ENCODE measurements at places on chromosomes 5 and 9.

GRCh38 chr9:101586651-101587050 lies 8.1 kb downstream of the PPP3R2 start:
- no peak for DNase-seq

DNA sequence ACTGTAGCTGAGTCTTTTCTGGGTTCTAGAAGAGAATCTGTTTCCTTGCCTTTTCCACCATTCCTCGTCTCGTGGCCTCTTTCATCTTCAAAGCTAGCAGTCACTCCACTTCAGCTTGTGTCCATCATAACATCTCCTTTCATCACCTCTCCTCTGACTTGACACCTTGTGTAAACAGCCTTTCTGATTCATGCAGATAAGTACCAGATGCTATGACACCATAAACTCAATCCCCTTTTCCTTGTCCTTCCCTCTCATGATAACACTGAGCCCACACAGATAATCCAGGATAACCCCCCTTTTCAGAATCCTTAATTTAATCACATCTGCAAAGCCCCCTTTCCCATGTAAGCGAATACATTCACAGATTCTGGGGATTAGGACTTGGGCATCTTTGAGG lies 95.5 kb downstream of the SNX24 start:
- DNase-seq: no peak

- no peak for DNase-seq
Measured at GRCh38 chr9:113712053-113712452, 164.1 kb upstream of the ZNF618 start.

- DNase-seq: no peak
Measured at GRCh38 chr9:33236571-33236970, 3.4 kb upstream of the SPINK4 start.

DNA sequence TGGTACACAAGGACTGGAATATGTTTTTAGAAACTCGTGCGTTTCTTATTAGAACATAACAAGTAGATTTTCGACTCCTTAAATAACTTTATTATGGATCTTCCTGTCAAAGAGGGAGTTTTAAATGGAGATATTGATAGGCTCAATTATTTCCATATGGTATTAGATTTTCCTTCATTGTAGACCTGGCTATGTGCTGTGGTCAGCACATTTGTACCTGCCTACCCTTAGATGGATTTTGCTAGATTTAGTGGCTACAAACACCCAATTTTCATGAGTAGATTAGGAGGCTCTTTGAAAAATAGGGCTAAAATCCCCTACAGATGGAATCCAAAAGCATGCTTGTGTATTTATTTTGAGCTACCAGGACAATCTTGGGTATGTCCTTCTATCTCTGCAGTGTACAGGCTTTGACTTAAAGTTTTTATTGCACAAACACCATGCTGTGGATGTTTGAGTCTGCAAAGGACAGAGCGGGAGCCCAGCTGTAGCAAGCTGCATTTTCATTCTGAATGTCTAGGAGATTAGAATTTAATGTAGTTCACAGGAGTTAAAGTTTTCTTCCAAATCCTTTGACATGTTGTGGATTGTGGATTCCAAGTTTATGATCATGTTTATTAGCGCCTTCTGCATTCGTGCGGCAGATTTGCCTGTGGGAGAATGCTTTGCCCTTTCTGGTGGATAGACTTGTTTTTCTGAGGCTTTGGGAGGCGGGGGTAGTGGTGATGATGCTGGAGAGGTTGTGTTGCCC lies 41.6 kb downstream of the GADD45G start:
- DNase-seq: no peak

DNA sequence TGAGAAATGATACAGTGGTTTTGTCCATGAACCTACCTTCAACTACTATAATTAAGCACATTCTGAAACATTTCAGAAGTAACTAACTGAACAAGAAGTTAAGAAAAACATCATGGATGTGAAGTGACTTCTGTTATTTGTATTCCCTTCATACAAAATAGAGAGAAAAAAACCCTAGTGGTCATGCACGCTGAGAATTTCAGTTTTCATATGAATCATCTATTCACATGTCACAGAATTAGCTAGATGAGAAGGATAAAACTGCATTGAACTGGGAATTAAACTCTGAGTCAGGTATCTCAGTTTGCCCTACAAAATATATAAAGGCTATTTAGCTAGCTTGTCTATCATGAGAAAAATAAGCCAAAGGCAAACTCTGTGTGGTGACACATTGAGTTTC lies 451.8 kb upstream of the FTMT start:
- no peak for DNase-seq

DNA sequence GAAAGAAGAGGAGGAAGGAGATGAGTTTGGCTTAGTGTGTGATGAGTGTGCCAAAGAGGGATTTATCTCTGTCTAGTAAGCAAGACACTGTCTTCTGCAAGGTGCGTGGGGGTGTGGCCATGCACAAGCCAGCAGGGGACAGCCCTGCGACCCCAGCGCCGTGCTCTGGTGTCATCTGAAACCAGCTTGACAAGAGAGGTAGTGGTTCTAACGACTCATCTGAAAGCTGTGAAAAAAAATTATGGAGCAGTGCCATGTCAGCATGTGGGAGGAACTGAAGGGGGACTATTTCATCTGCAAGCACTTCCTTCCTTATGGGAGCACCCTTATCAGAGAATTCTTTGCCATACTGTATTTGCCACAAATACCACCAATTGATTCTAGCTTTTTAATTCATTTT lies 398.6 kb downstream of the PSAT1 start:
- DNase-seq: no peak

DNA sequence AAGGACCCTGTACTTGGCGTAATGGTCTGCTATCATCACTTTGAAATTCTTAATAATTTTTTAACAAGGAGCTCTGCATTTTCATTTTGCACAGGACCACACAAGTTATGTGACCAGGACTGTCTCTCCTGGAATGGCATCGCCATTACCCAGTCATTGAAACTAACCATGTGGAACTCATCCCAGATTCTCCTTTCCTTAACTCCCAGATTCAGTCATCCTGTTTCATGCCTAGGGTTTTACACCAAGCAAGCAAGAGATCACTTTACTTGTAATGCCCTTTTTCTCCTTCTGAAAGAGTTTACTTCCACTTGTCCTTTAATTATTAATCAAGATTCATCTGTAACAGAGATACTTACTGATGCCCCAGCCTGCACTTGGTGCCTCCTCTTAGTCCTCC lies 12.0 kb downstream of the FRMD3 start:
- DNase-seq: no peak

DNA sequence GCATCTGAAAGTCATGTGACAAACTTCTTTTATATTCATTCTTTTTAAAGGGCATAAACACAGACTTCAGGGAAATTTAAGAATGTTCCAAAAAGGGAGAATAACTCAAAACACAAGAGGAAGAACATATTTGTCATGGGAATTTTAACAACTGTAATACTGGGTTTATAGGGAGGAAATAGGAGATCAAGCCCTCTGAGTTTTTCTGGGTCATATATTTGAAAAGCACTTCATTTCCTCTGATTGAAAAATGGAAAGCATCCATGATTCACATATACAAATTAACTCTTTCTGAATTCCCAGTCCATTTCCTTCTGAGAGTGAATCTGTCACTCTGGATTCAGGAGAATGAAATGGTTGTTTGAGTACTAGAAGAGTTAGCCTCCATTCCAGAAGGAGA lies 26.8 kb downstream of the LURAP1L start:
- DNase-seq: no peak

DNA sequence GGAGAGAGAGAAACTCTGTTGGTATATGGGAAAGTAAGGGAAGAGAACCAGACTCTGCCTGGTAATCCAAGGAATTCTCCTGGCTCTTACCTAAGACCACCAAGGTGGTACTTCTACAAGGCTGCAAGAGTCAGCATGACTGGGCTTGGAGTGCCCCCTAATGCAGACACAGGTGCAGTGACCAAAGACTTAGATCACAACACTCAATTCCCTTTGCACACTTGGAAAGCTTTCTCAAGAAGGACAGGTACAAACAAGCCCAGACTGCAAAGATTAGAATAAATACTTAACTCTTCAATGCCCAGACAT lies 25.2 kb downstream of the UGT3A2 start:
- DNase-seq: no peak

DNA sequence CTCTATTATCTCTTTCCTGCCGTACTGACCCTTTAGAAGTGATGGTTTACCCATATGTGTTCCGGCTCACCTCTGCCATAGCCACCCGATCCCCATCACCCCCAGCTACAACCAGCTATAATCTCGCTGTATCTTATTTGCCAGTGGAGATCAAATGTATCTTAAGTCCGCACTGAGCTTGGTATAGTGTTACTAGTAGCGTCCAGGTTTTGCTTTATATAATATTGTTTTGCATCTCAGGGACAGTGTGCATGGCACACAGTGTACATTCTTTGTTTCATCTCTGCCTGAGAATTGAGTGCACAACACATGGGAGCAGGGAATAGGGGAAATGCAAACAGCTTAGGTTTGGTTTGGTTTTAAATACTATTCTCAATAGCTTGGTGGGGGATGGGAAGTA lies 135.8 kb upstream of the SNX2 start:
- DNase-seq: no peak

GRCh38 chr5:36507332-36507952 lies 99.0 kb upstream of the SLC1A3 start:
- no peak for DNase-seq

- DNase-seq: no peak
Measured at GRCh38 chr9:89483592-89484474, 14.1 kb downstream of the SEMA4D start.

DNA sequence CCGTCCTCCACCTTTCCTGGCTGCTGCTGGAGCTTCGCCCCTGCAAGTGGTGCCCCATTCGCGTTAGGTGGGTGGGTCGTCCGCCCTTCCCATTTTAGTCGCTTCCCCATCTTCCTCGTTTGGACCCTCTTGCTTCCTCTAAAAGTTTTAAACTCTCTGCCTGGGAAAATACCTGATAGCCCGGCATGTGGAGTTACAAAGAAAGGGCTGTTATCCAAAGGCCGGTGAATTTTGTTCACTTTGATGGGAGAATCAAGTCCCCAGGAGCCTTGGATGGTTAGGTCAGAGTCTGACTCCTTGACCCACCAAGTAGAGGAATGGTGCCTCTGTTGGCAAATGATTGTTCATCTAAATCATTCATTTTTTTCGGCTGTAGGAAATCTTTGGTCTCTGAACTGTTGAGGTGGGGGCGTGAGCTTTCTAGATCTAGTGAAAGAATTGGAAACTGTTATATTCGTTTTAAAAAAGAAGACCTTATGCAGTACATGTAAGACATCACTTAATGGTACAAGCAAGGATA lies 29.5 kb upstream of the APC start:
- DNase-seq: no peak

DNA sequence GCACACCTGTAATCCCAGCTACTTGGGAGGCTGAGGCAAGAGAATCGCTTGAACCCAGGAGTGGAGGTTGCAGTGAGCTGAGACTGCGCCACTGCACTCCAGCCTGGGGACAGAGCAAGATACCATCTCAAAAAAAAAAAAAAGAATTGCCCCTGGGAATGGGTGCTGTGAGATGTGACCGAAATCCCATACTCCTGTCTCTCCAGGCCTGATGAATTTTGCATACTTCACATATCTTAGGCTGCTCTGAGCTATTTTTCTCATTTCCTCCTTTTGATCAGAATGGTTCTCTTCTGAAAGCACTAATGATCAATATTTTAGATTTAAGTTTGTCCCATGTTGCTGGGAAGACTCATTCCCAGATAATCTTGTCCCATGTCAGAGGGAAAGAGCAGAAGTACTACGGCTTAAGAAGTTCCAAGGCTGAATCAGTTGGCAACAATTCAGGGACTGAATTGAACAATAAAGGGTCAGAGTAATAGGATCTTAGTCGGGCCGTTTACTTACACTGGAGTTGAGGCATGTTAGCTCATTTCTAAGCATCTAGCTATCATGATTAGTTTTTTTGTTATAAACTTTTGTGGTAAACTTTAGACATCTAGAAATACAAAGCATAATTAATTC lies 44.2 kb upstream of the TENT2 start:
- no peak for DNase-seq

GRCh38 chr5:101782352-101783103 lies 513.6 kb downstream of the SLCO4C1 start:
- no peak for DNase-seq

DNA sequence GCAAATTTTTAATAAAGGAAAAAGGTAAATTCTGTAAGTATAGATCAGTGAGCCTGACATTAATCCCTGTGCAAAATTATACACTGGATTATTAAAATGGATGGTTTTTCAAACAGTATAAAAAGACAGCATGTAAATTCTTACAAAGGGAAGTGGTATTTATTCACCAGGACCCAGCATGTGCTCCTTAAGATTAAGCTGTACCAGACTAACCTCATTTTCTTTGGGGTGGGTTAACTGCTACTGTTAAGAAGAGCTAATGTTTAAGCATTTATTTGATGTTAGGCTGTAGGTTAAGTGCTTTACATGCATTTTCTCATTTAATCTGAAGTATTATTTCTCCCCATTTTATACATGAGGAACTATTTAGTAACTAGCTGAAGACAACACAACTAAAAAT lies 60.3 kb upstream of the RFX3 start:
- no peak for DNase-seq

DNA sequence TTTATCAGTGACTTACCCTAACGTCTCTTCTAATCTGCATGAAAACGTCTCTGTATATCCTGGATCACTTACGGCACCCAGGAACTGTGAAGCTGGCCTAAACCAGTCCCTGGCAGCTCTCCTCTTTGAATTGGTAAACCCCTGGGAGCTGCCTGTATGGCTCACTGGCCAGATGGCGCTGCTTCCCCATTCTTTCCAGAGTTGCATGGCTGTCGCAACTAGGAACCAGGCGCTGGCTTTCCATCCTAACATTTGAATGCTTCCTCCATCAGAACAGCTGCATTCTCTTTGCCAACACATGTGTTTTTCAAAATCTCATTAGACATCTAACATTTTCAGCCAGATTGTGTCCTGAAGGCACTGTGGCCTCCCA lies 8.0 kb upstream of the PCA3 start:
- no peak for DNase-seq

GRCh38 chr9:78902051-78902450 lies 605.1 kb downstream of the PSAT1 start:
- DNase-seq: no peak

GRCh38 chr5:54717870-54718269 lies 200.3 kb downstream of the SNX18 start:
- no peak for DNase-seq

DNA sequence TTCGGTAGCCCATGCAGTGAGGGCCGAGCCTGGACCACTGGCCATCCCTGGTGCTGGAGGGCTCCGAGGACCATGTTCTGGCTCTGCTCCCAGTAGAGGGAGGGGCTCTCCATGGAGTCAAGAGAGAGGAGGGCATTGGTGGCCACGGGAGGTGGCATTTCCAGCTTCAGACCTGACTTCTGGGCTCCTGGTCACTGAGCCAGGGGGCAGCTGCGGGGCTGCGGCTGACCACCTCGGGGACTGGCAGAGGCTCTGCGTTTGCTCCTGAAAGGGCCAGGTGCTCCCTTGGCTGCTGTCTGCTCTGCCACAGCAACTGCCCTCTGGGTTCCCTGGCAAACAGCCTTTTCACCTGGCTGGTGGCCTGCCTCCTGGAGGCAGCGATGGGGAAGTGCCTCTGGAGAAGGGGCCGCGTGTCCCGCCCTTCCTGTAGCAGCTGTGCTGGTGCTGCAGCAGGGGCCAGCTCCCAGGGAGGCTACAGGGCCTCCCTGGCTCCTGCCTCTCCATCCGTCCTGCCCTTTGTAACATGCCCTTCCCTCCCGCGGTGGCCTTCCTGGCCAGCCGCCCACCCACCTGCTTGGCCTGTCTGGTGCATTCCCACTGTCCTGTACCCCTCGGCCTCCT lies 144.6 kb downstream of the CACNA1B start:
- DNase-seq: no peak
